ENCODE measurements at places on chromosomes 13 and 19.

GRCh38 chr19:5058521-5059212 lies 89.8 kb downstream of the KDM4B start:
- DNase-seq = no peak

DNA sequence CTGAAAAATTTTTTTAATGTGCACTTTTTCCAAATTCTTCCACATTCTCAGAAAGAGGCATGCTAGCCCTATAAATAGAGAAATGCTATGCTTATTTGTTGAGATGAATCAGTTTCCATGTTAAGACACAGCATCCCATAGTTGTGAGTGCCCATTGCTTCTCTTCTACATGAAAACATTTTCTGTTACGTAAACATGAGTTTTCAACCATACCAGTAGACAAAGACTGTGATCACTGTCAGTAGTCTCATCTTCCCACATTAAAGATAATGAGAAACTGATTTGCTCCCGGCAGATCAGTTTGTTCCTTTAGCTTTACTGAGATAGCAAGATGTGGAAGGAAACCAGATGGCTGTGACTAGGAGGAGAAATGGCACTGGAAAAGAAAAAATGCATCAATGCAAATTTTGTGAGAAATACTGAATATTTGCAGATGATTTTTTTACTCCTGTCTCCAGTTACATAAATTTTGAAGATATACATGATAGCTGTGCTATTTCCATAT lies 45.8 kb upstream of the UFM1 start:
- no peak for DNase-seq

DNA sequence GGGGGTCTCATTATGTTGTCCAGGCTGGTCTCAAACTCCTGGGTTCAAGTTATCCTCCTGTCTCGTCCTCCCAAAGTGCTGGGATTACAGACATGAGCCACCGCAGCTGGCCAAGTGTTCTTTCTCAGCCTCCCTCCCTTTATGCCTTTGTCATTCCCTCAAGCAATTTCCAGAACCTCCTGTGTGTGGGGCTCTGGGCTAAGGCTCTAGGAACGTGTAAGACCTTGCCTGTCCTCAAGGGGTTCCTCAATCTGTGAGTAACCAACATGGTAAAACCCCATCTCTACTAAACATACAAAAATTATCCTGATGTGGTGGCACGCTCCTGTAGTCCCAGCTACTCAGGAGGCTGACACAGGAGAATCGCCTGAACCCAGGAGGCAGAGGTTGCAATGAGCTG lies 15.5 kb upstream of the SPACA4 start:
- DNase-seq = no peak

GRCh38 chr13:24365191-24365590 lies 55.8 kb downstream of the C1QTNF9 start:
- no peak for DNase-seq

GRCh38 chr19:58181902-58182576 lies 822 bp upstream of the ZNF274 start:
- no peak for DNase-seq

GRCh38 chr19:48644839-48645619 lies 958 bp downstream of the CA11 start:
- DNase-seq = peak; percentile 54

- no peak for DNase-seq
Observed at GRCh38 chr19:13819238-13819637, 24.0 kb downstream of the ZSWIM4 start.

DNA sequence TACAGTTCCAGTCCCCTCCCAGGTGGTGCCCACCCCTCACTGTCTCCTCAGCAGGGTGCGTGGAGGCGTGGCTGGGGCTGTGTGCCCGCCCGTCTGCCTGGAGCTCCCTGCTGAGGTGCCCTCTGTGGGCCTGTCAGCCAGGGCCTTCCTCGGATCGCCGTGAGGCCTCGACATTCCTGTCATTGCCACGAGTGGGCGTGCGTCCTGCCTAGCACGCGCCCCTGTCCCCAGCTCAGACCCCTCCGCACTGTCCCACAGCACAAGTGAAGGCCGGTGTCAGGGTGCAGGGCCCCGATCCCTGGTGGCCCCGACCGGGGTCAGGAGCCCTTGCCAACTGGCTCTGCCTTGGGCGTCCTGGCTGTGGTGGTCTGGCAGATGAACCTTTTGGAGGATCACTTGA lies 32.2 kb downstream of the DOT1L start:
- DNase-seq = no peak

DNA sequence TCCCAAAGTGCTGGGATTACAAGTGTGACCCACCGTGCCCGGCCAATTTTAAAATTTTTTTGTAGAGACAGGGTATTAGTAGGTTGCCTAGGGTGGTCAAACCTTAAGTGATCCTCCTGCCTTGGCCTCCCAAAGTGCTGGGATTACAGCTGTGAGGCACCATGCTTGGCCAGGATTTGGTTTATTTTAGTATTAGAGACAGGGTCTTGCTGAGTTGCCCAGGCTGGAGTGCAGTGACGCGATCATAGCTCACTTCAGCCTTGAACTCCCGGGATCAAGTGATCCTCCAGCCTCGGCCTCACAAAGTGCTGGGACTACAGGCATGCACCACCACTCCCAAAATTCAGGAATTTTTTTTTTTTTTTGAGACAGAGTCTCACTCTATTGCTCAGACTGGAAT lies 5.4 kb upstream of the ZNF414 start:
- DNase-seq = no peak

- no peak for DNase-seq
Observed at GRCh38 chr19:4730740-4731171, 7.1 kb upstream of the DPP9 start.

DNA sequence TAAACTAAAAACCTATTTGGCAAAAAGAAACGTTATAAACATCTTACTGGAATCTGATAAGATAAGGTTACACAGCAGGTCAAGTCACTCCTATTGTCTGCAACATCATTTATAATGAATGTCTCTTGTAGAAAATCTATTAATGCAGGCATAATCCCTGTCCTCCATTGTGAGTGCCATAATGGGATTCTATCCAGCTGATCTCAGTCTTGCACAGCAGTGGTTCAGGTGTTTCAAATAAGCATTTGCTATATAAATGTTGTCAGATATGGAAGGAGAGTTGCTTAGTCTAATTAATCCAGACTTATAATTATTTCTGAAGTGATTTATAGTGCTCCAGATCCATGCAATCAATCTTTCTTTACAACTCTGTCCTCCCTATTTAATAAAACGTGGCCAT lies 186.5 kb upstream of the ATXN8OS start:
- no peak for DNase-seq

DNA sequence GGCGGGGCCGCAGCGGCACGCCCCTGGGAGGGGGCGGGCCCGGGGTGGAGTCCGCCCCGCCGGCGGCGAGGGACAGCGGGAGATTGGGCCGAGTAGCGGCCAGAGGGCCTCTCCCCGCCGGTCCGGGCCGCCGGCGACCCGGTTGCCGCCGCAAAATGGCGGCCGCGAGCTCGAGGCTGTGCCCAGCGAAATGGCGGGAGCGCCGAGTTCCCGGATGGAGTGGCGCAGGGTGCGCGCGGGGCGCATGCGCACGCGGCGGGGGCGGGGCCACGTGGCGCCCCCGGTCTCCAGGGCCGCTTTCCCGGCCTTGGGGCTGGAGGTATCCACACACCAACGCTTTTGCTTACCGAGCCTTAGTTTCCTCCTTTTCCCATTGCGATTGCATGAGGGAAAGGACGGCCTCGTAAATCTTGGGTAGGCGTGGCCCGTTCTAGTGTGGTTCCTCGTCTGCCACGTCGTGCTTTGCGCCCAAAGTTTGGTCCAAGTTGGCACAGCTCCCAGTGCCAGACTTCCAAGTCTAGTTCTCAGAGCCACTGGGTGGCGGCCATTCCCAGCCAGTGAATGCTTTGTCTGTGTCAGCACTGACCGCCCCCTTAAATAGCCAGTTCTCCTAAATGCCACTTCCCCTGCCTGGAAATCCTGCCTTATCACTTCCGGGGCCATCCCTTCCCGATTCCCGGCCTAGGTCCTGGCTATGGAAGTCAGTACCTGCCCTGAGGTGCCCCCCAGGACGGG lies 513 bp downstream of the CIRBP start:
- peak; percentile 80 for DNase-seq

DNA sequence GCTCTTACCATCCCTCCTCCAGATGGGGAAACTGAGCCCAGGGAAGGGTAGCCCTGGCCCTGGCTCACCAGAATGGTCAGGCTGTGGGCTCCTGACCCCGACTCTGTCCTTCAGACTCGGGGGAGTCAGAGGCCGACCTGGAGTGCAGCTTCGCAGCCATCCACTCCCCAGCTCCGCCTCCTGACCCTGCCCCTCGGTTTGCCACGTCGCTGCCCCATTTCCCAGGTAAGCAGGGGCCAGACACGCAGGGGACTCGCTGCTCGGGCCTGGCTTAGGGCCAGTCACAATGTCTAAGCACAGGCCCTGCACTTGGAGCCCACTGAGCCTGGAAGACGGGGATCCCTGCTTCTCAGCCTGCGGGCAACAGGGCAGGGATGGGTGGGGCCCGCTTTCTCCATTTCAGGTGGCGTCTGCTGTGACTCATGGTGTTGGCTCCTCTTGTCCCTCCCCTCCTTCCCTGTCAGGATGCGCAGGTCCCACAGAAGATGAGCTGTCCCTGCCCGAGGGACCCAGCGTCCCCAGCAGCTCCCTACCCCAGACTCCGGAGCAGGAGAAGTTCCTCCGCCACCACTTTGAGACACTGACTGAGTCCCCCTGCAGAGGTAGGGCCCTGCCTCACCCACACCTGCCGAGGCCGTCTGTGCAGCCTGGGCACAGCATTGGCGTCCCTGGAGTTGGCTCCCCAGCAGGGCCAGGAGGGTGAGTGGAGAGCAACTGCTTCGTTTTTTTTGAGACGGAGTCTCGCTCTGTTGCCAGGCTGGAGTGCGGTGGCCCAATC lies 9.2 kb upstream of the OVOL3 start:
- no peak for DNase-seq

DNA sequence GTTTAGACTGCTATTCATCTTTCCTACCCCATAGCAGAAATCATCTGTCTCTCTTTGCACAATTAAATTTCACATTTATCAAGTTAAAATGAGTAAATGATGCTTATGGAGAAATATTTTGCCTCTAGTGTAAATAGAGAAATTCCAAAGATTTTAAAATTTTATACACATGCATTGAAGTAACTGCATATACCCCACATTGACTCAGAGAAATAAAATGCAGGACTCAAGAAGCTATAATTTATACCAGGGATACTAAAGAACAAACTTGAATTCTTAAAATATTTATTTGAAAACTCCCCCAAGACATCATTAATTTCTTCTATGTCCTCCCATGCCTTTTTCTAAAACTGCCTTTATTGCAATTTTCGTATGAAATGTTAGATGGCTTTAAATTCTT lies 165.8 kb downstream of the DIAPH3 start:
- no peak for DNase-seq

DNA sequence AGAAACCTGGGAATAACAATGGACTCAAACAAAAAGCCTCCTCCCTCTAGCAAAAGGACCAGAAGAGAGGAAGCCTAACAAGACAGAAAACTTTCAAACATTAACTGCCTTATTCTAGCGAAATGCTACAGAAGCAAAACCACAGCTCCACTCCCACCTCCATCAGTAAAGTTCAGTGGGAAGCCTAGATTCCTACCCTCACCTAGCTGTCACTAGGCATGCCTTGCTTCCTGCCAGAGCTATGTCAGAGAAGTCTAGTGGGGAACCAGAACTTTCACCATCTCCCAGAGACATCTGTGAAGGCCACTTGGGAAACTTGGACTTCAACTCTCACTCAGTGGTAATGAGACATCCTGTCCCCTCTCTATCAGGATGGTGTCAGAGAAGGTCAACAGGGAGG lies 37.1 kb downstream of the DPY19L3 start:
- no peak for DNase-seq

DNA sequence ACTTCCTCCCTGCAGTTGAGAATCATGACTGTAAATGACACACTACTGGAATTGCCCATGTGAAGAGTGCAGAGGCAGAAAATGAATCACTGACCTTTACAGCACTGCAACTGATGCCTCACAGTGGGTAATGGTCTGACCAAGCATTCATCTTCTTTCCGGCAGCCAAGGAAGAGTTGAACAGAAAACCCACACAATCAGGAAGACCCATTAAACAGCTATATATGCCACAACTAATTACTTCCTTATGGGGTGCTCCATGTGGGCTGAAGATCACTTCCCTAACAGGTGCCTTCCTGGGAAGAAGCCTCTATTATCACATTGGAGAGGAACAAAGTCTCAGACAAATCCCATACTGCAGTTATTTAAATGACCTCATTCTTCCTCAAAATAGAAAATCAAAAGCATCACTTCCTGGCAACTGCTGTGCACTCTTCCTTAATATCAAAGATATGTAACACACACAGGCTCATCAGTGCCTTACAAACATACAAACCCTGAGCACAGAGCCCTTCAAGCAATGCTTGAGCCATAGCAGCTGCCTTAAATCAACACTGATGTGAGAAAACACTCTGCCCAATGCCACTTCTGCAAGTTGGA lies 45.8 kb downstream of the RUBCNL start:
- DNase-seq = no peak

DNA sequence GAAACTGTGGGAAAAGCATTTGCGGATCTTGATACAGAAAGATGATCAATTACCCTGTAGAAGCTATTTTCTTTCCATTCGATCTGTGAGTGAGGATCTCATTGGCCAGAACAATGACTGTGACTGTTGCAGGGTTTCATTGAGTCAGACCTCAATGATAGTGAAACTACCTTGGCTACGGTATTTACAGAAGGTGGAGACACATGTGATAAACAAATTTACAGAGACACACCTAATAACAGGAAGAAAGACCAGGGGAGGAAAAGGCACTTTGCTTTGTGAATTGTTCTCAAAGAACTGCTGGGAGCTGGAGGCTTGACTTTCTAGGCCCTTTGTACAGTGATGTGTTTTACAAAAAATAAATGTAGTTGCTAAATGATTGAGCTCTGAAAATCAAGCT lies 19.9 kb upstream of the ARGLU1 start:
- no peak for DNase-seq

DNA sequence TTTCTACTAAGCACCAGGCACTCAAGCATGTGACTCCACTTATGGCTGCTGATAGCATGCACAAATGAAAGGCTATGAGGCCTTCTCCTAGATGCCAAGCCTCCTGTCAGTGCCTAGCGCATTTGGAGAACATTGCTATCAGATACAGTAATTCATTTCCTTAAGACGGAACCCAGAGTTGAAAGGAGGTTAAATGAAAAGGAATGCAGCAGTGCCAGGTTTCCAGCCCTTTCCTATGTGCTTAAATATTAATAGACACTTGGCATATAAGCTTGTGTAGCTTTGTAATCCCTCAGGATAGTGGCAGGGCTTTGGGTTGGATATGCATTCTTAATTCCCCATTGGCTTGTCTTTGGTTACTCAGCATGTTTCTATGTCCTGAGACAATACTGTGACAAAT lies 140.1 kb upstream of the FRY start:
- no peak for DNase-seq

DNA sequence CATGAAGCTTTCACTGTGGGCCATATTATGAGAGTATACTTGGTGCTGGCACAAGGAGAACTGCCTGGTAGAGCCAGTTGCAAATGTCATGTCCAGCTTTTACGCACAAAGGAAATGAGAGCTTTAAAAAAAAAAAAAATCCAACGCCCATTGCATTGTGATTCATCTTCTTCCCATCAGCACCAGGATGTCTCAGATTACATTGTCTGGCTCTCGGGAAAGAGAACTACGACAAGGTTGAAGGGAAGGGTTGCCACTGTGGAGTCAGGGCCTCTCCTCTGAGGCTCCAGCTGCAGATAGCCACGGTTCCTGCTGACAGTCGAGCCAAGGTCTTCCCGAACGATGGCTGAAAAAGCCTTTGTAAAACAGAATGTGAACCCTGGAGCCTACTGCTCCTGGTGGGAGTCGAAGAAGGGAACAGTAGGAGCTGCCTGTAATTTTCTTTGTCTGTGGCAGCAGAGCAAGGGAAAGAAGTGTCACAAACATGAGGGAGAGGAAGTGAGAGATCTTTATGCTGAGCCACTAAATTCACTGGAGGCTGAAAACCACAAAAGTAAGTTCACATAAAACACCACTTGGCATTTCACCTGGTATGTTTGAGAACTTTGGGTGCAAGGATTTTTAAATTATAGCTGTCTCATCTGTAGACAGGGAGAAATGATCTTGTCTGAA lies 704.7 kb downstream of the DIAPH3 start:
- no peak for DNase-seq
